ENCODE measurements at places on chromosomes 5 and 9.
A peak's percentile ranks its signal among the peaks of the same experiment; 100 is the strongest.

GRCh38 chr5:132023258-132024116 is 12.0 kb upstream of the ACSL6 start:
- no peak for DNase-seq

GRCh38 chr5:90640484-90641059 is 82.0 kb downstream of the ADGRV1 start:
- no peak for DNase-seq

DNA sequence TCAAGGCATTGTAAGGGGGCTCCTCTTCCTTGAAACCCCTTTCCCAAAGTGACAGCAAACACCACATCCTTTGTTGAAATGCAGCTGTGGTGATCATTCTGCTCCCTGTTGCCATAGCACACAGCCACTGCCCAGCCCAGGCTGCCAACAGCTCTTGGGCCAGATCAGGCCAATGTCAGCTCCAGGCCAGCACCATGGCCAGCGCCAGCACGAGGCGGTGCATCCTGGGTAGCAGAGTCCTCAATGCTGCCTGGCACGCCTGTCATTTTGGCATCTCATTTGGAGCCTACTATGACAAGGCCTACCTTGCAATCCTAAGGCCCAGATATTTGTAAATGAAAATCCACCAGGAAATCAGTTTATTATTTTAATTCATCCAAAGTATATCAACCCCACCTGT is 390.6 kb downstream of the DNAH5 start:
- no peak for DNase-seq

DNA sequence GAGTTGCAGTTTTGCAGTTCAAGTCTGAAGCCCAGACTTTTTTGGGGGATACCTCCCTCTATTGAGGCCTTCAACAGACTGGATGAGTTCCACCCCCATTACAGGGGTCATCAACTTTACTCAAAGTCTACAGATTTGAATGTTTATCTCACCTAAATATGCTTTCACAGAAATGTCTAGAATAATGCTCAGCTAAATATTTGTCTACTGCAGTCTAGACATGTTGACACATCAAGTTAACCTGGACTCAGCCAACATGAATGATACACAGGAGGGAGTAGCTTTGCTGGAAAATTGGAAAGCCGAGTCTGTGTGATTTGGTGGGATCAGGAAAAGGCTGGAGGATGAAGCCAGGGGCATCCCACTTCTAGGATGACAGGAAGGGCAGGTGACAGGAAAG is 128.0 kb upstream of the ICE1 start:
- no peak for DNase-seq

DNA sequence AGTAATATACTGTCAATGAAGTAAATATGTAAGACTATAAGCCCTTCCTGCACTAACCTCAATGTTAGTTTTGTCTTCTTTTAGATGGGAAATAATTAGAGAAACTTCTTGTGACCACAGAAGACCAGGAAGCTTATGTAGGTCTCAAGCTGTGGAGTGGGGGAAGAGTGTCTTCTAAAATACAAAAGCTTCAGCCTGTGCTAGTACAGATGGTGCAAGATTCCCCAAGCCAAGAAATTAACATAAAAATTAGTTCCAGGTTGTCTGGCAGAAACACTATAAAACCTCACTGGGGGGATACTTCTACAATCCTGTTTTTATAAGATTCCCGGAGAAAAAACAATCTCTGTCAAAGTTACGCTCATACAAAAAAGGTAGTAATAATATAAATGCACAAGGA is 103.6 kb downstream of the FNBP1 start:
- DNase-seq, result no peak

GRCh38 chr5:126178521-126178920 is 244.7 kb upstream of the GRAMD2B start:
- DNase-seq, result no peak

- no peak for DNase-seq
Observed at GRCh38 chr9:88503845-88504764, 30.9 kb upstream of the NXNL2 start.

- no peak for DNase-seq
Observed at GRCh38 chr9:68577774-68578591, 37.3 kb upstream of the TMEM252 start.

GRCh38 chr9:92804727-92805126 is 40.1 kb upstream of the BICD2 start:
- DNase-seq, result no peak

- DNase-seq, result no peak
Observed at GRCh38 chr5:79798893-79799590, 109.4 kb downstream of the CMYA5 start.

DNA sequence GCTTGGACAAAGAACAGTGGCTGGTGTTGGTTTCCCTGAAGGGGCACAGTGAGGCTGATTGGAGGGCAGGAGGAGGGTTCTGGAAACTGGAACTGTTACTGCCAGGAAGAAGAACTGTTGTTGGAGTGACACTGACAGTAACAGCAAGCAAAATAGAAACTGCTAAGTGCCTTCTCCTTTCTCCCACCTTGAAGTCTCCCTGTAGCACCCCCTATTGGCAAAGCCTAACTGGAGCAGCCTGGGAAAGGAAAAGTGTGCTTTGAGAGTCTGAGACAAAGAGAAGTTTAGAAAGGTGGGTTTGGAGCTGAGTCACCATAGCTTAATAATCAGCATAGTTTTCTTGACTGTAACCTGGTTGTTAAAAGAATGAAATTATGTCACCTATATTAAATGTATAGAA is 2.5 kb upstream of the TMEM174 start:
- no peak for DNase-seq

- no peak for DNase-seq
Observed at GRCh38 chr5:83711982-83712601, 8.6 kb downstream of the HAPLN1 start.

DNA sequence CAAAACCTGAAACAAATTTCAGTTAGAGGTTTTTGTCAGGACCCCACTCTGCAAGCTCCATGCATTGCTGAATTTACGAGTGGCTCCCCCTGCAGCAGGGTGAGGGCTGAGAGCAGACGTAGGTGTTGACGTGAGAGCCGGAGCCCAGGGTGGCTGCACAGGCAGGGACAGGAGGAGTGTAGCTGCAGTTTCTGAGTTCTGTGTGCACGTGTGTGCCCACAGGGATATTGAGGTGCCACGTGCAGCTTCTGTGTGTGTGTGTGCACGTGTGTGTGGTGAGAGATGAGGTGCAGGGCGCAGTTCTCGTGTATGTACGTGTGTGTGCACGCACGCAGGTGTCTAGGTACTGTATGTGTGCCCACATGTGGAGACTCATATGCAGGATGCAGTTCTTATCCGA is 14.6 kb downstream of the PLEKHG4B start:
- no peak for DNase-seq

GRCh38 chr9:127550751-127551150 is 61.3 kb upstream of the STXBP1 start:
- no peak for DNase-seq

- no peak for DNase-seq
Observed at GRCh38 chr9:93447655-93448054, 3.8 kb upstream of the FAM120A start.

DNA sequence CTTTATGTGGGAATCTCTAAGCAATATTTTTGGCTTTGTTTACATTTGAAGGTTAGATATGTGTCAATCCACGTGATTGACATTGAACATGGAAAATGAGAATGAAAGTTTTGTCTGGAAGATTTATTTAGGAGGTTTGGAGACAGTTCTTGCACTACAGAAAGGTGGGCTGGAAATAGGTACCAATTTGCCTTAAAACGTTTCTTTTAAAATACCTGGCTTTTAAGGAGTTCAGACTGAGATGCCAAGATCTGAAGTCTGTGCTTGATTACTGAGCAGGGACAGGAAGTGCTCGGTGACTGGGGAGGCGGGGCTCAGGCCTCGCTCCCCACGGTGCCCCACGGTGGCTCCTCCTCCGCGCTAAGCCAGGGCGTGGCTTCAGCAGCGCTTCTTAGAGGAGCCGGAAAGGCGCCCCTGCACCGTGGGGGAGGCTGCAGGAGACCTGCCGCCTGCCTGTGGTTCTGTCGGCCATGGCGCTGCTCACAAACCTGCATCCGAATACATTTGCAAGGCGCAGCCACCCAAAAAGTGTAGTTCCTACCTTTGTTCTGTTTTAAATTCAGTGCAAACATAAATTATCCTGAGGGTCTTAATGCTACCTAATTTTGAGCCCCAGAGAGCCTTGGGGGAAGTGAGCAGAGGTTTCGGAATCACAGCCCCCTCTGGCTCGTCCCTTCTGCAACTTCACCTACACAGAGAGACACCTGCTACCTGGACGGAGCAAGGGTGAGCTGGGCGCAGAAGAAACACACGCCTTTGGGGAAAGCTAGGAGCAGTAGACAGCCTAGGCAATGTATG is 49.2 kb downstream of the USP20 start:
- DNase-seq, result peak; percentile 91

GRCh38 chr9:36895744-36896260 is 138.3 kb downstream of the PAX5 start:
- no peak for DNase-seq

DNA sequence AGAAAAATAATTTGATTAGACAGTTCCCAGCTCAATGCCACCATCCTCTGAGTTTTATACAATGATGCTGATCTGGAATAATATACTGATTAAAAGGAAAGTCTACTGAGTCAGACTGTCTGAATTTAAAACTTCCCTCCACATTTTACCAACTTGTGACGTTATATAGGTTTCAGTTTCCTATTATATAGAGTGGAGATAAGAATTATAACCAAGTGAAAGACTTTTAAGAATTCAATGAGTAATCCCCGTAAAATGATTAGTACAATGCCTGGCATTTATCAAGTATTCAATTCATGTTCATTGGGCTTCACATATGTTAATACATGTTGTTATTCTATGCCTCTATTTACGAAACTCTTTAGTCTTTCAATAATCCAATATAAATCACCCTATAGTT is 166.0 kb downstream of the CDH9 start:
- no peak for DNase-seq

DNA sequence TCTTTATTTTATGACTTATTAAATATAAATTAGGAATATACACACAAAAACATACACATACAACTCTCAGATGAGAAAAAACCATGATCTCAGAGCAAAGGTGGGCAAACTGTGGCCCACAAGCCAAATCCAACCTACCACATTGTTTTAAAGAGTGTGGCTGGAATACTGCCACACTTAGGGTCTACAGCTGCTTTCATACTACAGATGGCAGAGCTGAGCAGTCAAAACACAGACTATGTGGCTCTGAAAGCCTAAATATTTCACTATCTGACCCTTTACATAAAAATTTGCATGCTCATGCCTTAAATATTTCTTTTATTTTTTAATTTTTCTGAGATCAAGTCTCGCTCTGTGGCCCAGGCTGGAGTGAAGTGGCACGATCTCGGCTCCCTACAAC is 28.3 kb downstream of the LEAP2 start:
- no peak for DNase-seq

DNA sequence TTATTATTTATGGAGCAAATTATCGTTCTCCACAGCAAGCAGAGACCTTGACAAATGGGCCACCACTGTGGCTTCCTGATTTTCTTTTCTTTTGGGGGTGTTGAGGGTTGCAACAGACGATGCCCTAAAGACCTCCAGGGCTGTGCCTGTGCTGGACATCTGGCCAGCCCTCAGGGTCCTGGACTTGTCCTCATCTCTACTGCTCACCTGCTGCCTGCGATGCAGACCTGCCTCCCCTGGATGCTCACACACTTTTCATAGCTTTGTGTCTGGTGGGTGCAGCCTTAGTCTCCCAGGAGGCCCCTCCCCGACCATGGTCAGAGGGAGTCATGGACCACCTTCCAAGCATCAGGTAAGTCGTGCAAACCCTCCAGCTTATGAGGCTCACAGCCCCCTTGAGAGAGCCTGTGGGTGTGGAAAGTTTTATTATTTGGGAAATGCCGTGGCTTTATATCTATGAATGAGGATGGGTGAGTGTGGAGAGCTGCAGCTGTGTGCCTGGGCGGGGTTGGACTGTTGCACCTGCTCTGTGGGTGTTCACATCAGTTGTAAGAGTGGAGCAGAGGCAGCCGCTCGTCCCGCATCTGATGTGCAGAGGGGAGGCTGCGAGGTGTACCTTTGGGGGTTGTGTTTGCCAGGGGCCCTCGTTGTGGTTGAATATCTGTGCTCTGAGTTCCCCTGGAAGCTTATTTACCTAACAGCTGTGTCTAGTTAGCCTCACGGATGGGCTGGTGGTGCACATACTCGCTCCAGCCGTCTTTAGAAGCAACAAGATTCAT is 126.3 kb upstream of the IRX4 start:
- no peak for DNase-seq

GRCh38 chr9:92187390-92187789 is 72.2 kb upstream of the SPTLC1 start:
- DNase-seq, result no peak

DNA sequence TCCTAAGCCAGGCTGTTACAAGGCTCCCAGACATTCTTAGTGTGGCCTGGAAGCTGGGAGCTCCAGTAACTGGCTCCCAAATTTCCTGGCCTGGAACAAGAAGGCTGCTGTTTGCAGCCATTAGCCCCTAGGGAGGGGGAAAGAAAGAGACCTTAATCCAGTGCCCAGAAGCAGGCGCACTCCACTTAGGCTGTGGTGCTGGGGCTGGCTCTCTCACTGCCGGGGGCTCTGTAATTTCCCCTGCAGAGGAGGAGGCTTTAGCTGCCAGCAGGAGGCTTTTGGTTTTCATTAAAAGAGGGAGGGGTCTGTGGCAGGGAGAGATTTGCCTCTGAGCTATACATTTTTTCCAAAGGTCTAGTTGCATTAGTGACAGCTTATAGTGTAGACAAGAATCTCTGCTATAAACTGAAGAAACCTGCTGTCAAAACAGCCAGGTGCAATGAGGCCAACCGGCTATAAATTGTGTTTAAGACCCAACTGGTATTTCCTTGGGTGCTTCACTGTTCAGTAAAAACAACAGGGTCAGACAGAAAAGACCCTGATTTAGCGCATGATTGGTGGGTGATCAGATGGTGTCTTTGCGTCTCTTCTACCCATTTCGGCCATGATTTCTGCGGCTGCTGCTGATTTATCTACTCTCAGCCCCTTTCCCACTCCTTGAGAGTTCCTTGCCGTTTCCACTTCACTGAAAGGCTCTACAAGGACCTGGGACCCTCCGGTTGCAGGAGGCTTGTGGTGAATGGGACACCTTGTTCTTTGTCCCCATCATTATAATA is 254.6 kb downstream of the AOPEP start:
- no peak for DNase-seq

- no peak for DNase-seq
Observed at GRCh38 chr9:115398996-115399395, 281.0 kb upstream of the TNC start.

DNA sequence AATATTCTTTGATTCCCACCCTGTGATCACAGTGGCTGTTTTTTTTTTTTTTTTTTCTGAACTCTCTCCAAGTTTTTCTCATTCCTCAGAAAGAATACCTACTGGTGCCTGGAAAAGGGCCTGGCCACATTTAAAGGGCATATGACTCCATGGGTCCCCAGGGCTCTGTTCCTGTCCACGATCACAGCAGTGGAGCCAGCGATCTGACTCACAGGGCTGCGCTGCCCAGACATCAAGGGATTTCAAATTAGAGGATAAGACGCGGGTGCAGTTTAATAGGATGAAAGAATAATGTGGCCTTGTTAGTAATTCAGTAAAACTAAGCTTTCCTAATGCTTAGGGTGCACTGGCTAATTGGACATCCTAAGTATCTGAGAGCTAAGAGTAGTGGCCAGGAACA is 175.1 kb upstream of the MSX2 start:
- DNase-seq, result no peak

GRCh38 chr5:126503602-126504104 is 80.4 kb downstream of the GRAMD2B start:
- DNase-seq, result no peak

Measured in stimulated activated CD8-positive, alpha-beta memory T cell treated with anti-CD3 and anti-CD28 coated beads, Interleukin-2, amount 100 ng/mL, for 1 hour (primary cell).